ENCODE measurements at places on chromosomes 11 and 22. TPM values are rescaled to one million over a fixed set of nuclear protein-coding genes. Genes with fewer than 3 reads are reported as not detected.

TOM1 gene
- 10.3 TPM for total RNA-seq

SPI1 gene
- 1.6 TPM for total RNA-seq

TNNT3 gene
- total RNA-seq: not detected

MTA2 gene
- 139 TPM for total RNA-seq

SPDYC gene
- total RNA-seq: not detected
